ENCODE measurements at places on chromosomes 4 and X. TPM values are rescaled to one million over a fixed set of nuclear protein-coding genes. Genes with fewer than 3 reads are reported as not detected.
A peak's percentile ranks its signal among the peaks of the same experiment; 100 is the strongest.

Gene AFM
- total RNA-seq, result not detected

DNA sequence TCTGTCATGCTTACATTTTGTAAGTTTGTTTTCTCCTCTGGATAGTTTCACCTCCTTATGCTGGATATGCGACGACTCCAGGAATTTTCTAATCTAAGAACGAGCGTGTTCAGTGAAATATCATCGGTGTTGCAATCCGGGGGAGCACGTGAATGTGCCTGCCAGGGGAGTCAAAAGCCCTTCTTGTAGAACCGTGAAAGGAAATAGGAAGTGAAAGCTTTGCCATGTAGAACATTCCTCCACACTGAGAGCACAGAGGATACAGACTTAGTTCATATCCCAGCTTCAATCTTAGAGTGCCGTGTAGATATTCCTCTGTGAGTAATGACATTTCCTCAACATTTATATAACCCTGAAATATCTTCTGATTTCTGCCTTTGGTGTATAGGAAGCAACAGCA, 121.2 kb downstream of the VEGFC start:
- no peak overlapping the region for H3K27ac ChIP-seq
- no peak for DNase-seq

DNA sequence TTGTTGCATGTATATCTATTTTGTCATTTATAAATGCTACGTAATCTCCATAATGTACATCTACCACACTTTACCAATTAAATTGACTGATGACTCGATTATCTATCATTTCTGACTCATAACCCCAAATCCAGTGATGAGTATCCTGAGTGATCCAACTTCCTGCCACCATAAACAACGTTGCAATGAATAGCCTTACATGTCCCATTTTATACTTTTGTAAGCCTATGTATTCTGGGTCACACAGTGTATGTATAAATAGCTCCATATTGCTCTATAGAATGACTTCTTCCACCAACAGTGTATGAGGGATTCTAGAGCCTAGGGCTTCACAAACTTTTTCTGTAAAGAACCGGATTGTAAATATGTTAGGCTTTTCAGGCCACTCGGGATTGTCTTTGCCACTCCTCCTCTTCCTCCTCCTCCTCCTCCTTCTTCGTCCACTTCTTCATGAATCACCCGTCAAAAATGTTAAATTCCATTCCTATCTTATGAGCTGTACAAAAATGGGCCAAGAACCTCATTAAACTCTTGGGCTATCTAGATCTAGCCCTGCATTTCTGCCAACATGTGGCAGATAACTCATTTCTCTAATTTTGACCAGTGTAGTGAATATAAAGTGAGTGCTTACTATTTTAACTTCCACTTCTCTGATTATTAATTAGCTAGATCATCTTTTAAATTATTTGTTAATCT, 672.2 kb upstream of the AMOT start:
- H3K4me1 ChIP-seq, result no peaks in the 10 kb centered on the region
- DNase-seq, result no peak
- H3K27ac ChIP-seq, result no peak overlapping the region
- no peaks in the 10 kb centered on the region for H3K27me3 ChIP-seq

DNA sequence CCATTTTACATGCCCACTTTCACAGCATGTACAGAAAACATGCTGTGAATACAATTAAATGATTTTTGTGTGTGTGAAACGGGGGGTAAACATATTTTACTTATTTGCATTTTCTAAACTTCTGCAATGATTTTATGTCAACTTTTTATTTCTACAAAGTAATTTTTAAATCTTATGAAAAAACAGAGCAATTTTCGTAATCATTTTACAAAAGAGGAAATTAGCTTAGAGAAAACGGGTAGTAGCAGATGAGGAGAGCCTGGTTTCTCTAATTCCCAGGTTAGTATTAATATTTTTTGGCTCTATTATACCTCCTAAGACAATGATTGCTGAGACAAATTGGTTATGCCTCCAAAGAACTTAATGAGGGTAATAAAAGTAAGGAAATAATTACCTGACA, 3.2 kb downstream of the TKTL2 start:
- H3K4me3 ChIP-seq, result no peak overlapping the region
- no peaks in the 10 kb centered on the region for H3K36me3 ChIP-seq
- DNase-seq, result no peak
- H3K27ac ChIP-seq, result no peak overlapping the region
- H3K4me1 ChIP-seq, result no peaks in the 10 kb centered on the region
- H3K27me3 ChIP-seq, result peaks cover 9% of the 10 kb centered on the region

Gene SMIM10
- 0.38 TPM for total RNA-seq

DNA sequence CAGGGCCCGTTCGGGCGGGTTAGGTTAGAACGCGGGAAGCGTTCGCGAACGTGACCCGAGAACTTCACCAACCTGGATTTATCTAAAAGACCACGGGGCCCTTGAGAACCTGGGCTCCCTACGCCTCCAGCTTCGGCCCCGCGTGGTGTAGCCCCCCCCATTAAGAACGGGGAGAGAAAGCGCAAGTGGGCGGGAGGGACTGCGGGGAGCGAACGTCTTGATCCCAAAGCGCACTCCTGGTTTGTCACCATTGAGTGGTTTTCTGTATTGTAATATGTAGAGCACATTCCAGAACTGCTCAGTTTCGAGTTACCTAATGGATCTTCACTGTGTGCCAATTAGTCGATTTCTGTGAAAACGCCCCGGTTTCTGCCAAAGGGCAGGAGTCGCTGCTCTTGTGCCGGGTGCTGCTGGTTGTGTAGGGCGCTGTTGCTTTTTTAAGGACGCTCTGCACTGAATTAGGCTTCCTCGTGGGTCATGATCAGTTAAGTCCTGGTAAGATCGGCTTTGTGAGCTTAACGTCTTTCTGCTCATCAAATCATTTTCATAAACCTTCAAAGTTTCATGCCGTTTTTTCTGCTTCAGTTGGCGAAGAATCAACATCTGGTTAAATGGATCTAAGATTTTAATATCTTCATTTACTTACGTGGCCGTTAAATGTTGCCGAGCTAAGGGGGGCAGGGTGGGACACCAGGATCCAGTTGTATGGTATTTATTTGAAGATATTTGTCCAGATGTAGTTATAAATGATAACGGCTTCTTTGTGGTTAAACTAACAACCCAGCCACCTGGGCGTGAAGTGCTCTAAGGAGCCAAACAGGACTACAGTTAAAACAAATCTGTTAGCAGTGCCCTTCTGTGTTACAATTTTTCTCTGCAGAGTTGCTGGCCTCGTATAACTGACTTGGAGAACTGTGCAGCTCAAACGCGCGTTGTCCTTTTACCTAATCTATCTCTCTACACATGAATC, 809 bp downstream of the MND1 start:
- H3K4me1 ChIP-seq, result peaks cover 48% of the 10 kb centered on the region
- peaks cover 9% of the 10 kb centered on the region for H3K36me3 ChIP-seq
- H3K27me3 ChIP-seq, result peaks cover 11% of the 10 kb centered on the region

Gene TRPC3
- total RNA-seq, result 1.1 TPM

DNA sequence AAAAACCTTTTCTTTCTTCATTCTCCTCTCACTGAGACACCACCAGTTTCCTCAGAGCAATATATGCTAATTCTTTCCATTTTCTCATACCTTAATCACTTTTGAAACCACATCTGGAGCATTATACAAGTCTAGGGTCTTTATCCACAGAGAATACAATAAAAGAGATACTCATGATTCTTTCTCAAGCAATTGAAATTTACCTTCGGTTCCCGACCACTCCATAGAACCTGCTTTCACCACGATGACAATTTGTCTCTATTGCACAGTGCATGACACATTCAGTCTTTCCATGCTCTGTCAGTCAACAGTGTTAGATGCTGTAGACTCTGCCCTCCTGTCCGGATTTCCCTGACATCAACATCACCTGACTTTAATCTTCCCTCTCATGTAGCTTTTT, 409.3 kb upstream of the NWD2 start:
- H3K4me3 ChIP-seq, result no peak overlapping the region
- DNase-seq, result no peak
- no peak overlapping the region for H3K27ac ChIP-seq
- H3K27me3 ChIP-seq, result peaks cover 1% of the 10 kb centered on the region
- H3K36me3 ChIP-seq, result no peaks in the 10 kb centered on the region

- peaks cover 70% of the 10 kb centered on the region for H3K4me1 ChIP-seq
- no peak overlapping the region for H3K4me3 ChIP-seq
- H3K27me3 ChIP-seq, result no peaks in the 10 kb centered on the region
- no peak for DNase-seq
These were observed 39.8 kb downstream of the GPRIN3 start for GRCh38 chr4:89267846-89268245.

Gene ARHGAP24
- total RNA-seq, result not detected

DNA sequence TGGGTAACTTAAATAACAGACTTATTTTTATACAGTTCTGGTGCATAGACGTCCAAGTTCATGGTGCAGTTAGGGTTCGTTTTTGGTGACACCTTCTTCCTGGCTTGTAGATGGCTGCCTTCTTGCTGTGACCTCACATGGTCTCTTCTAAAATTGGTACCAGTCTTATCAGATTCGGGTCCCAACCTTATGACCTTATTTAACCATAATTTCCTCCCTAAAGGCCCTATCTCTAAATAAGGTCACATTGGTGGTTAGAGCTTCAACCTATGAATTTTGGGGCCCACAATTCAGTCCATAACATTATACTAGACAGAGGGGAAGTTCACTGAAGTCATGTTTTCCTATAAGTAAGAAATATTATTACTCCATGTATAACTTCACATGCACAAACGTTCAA, 128.0 kb downstream of the CFAP299 start:
- no peak for DNase-seq
- peaks cover 10% of the 10 kb centered on the region for H3K4me1 ChIP-seq
- no peaks in the 10 kb centered on the region for H3K27me3 ChIP-seq
- peaks cover 3% of the 10 kb centered on the region for H3K36me3 ChIP-seq

Gene SMIM43
- total RNA-seq, result not detected

GRCh38 chr4:119858176-119858575, 208.5 kb downstream of the MAD2L1 start:
- no peaks in the 10 kb centered on the region for H3K36me3 ChIP-seq
- no peak overlapping the region for H3K4me3 ChIP-seq
- no peaks in the 10 kb centered on the region for H3K27me3 ChIP-seq
- no peak for DNase-seq
- H3K4me1 ChIP-seq, result no peaks in the 10 kb centered on the region
- H3K27ac ChIP-seq, result no peak overlapping the region

Gene TMEM255A
- total RNA-seq, result not detected

DNA sequence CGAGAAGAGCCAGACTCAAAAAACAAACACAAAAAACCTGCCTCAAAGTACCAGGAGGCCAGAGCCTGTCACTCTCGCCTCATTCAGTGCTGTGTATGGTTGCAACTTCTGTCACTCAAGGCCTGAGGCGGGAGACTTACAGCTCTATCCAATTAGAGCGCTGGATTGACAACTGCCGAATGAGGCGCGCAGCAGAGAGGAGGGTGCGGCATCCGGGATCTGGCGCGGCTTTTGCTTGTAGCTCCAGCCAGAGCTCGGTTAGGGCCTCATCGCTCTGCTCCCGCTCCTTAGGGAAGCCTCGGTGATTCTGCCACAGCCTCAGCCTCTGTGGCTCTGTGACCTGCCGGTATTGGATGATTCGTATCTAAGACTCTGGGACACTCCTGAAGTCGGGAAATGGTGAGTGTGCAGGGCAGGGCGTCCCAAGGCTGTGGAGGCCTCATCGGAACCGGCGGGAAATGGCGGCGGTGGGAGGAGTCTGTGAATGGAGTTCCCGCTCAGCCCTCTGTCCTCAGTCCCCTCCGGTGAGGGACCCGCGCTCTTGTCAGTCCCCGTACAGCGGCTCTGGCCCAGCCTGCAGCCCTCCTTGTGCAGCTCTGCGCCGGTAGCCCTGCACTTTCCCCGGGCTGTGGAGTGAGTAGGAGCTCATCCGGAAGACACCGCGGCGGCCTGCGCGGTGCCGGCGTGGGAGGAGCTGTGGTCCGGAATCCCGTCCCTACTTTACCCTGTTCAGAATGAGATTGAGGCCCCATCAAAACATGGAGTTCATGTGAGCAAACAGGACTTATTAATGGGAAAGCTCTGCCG, at the start of gene ZNF718:
Gene ZNF718, plus strand, starts transcription at position 227 of the 807 bp plus-strand sequence. Its CDS starts 170 bp downstream, at position 397.
- peak within 1 kb of the TSS; percentile 97 for H3K27ac ChIP-seq
- H3K27me3 ChIP-seq, result no peaks in the 10 kb centered on the region
- peak; percentile 95 for DNase-seq
- peaks cover 34% of the 10 kb centered on the region for H3K4me1 ChIP-seq
- H3K4me3 ChIP-seq, result peak within 1 kb of the TSS; percentile 97
- H3K36me3 ChIP-seq, result peaks cover 57% of the 10 kb centered on the region

- no peaks in the 10 kb centered on the region for H3K36me3 ChIP-seq
- no peak overlapping the region for H3K27ac ChIP-seq
- DNase-seq, result no peak
- no peak overlapping the region for H3K4me3 ChIP-seq
- no peaks in the 10 kb centered on the region for H3K4me1 ChIP-seq
These were observed 99.2 kb upstream of the RAB40AL start for GRCh38 chrX:102837847-102838246.

Gene F9
- total RNA-seq, result not detected

Gene OPHN1
- total RNA-seq, result 0.10 TPM

DNA sequence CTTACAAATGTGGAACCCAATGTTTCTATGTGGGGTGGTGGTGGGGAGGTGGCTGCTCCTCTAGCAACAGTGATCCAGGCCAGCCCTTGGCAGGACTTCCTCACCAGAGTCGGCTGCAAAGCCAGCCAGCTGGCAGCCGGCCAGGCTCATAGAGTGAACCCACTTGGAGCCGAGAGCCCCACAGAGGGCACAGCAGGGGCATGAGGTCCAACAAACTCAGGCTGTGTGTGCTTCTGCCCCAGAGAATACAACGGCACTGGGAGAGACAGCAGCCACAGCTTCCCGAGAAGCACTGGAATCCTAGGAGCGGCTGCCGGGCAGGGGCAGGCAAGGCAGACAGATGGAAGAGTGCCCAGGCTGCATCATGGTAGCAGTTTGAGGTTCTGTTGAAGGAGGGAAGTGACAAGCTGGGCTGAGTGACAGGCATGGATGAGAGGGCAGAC, 23.5 kb upstream of the SOWAHD start:
- H3K36me3 ChIP-seq, result no peaks in the 10 kb centered on the region
- H3K27ac ChIP-seq, result no peak overlapping the region
- no peak overlapping the region for H3K4me3 ChIP-seq

Gene PPP1R2C
- total RNA-seq, result not detected

- H3K27me3 ChIP-seq, result no peaks in the 10 kb centered on the region
- peak overlapping the region; percentile 78 for H3K4me3 ChIP-seq
- H3K27ac ChIP-seq, result no peak overlapping the region
These were observed 16.5 kb downstream of the UTP3 start for GRCh38 chr4:70704931-70705182.

DNA sequence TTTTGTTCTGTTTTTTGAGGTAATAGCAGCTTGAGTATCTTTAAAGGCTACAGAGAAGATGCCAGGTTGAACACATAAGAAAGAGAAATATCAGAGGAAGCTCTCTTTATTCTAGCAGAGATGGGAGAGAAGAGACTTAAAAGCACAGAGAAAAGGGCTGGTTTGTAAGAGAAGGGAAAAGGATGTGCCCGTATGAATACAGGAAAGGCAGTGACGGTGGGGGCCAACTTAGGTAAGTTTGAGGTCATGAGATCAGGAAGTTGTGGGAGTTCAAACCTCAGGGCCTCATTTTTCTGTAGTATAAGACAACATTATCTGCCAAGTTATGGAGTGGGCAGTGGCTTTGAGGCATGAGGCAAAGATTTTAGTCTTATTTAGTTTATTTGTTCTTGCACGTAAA, 121.3 kb upstream of the S100G start:
- peak overlapping the region; percentile 87 for H3K27ac ChIP-seq
- H3K4me1 ChIP-seq, result peaks cover 22% of the 10 kb centered on the region
- H3K36me3 ChIP-seq, result peaks cover 15% of the 10 kb centered on the region

Gene SYNPO2
- 0.50 TPM for total RNA-seq

GRCh38 chrX:118131336-118131735, 14.7 kb upstream of the KLHL13 start:
- no peaks in the 10 kb centered on the region for H3K4me1 ChIP-seq
- no peaks in the 10 kb centered on the region for H3K36me3 ChIP-seq
- no peak for DNase-seq

All from activated CD4-positive, alpha-beta memory T cell treated with anti-CD3 and anti-CD28 coated beads, Interleukin-2, amount 10 ng/mL, durations not matched to agents 7 days and 5 days (primary cell).